ENCODE measurements at places on chromosomes 11 and 22.
A peak's percentile ranks its signal among the peaks of the same experiment; 100 is the strongest.

DNA sequence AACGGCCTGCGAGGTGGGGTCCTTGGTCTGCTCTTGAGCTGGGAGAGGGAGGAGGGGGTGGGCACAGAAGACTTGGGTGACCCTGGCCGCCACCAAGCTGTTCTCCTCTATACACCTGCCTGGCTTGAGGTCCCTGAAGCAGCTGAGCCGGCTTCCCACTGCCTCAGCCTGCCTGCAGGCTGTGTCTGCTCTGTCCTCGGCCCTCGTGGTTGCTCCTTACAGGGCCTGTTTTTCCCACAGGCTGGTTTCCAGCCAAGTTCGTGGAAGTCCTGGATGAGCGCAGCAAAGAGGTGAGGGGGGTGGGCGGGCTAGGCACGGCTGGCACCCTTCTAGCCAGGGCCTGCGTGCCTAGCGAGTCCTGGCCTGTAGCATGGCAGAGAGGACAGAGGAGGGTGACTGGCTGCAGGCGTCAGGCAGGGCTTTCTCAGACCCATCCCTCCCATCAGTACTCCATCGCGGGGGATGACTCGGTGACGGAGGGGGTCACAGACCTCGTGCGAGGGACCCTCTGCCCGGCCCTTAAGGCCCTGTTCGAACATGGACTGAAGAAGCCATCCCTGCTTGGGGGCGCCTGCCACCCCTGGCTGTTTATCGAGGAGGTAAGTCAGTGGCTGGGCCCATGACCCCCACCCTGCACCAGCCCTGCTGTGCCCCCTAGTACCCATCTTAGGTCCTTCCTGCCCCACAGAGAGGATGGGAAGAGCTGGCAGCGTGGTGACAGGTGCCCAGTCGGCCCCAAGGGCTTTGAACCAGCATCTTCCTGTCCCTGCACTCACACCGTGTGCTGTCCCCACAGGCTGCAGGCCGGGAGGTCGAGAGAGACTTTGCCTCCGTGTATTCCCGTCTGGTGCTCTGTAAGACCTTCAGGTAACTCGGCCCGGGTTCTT lies 37.7 kb downstream of the SGSM3 start:
- no peaks in the 10 kb centered on the region for H3K27me3 ChIP-seq
- no peak overlapping the region for H3K4me3 ChIP-seq
- peak; percentile 51 for DNase-seq
- no peak overlapping the region for H3K27ac ChIP-seq
- peaks cover 55% of the 10 kb centered on the region for H3K36me3 ChIP-seq

GRCh38 chr11:66316849-66317251 lies at the start of gene CD248:
Gene CD248, minus strand, starts transcription at chr11:66317044. Its CDS starts 17 bp downstream, at chr11:66317027.
- H3K4me1 ChIP-seq = peaks cover 6% of the 10 kb centered on the region
- H3K27ac ChIP-seq = peak within 1 kb of the TSS; percentile 2
- H3K36me3 ChIP-seq = no peaks in the 10 kb centered on the region
- H3K27me3 ChIP-seq = no peaks in the 10 kb centered on the region
- H3K4me3 ChIP-seq = no peak within 1 kb of the TSS

DNA sequence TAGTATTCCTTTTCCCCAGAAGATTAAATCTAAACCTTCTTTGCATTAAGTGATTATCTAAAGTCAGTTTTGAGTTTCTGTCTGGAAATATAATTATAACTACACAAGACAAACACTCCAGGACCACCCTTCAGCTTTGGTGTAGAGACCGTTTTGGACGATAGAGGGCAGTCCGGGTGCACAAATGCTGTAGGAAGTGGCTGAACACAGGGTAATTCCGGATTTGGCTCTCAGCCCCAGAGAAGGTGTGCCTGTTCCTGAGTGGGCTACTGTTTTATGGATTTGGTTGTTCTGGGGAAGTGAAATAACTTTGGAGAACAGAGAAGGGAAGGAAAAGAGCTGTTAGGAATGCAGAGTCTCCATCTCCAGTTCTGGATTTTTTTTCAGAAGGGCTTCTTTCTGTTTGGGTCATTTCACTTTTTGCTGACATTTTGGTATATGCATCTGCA lies 14.8 kb downstream of the EXT2 start:
- peaks cover 57% of the 10 kb centered on the region for H3K36me3 ChIP-seq
- no peaks in the 10 kb centered on the region for H3K27me3 ChIP-seq
- no peak overlapping the region for H3K27ac ChIP-seq
- no peak for DNase-seq
- H3K4me1 ChIP-seq = no peaks in the 10 kb centered on the region

GRCh38 chr11:119318240-119319135 lies 1.6 kb upstream of the MCAM start:
- H3K4me1 ChIP-seq = peaks cover 13% of the 10 kb centered on the region
- peak overlapping the region; percentile 57 for H3K27ac ChIP-seq
- DNase-seq = no peak
- no peak overlapping the region for H3K4me3 ChIP-seq
- H3K36me3 ChIP-seq = peaks cover 3% of the 10 kb centered on the region

DNA sequence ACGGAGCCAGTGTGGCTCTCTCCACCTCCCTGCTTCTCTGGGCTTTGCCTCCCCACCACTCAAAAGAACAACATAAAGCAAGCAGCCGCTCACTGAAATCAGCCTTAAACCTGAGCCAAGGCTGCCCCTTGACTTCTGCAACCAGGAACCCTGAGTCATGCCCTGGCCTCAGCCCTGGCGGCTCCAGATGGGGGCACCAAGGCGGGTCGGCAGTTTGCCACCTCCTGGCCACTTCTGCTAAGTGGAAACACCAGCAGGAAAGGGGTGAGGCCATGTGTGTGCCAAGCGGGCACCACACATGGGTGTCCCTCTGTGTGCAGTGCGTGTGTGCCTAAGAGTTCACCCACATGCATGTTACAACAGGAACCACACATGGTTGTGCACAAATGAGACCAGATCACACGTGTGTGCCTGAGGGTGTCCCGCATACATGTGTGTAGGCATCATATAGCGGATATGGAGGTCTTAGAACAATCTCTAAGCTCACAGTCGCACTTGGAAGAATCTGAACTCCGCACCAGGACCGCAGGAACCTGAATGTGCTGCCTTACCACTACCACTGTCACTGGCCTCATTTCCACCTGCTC lies 221.2 kb downstream of the MN1 start:
- no peak overlapping the region for H3K4me3 ChIP-seq
- H3K27me3 ChIP-seq = no peaks in the 10 kb centered on the region
- DNase-seq = no peak
- H3K4me1 ChIP-seq = peaks cover 4% of the 10 kb centered on the region
- no peak overlapping the region for H3K27ac ChIP-seq

DNA sequence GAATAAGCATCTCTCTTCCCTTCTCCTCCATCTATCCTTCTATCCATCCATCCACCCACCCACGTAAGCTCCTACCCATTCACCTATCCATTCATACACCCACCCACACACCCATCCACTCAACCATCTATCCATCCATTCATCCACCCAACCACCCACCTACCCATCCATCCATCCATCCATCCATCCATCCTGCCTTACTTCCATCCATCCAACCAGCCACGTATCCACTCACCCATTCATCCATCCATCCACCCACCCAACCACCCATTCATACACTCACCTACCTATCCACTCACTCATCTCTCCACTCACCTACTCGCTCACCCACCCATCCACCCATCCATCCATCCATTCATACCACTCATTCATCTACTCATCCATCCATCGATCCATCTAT lies 13.2 kb downstream of the TNNT3 start:
- H3K36me3 ChIP-seq = no peaks in the 10 kb centered on the region
- no peak overlapping the region for H3K4me3 ChIP-seq
- no peaks in the 10 kb centered on the region for H3K4me1 ChIP-seq
- no peak overlapping the region for H3K27ac ChIP-seq
- peak; percentile 5 for DNase-seq

- no peaks in the 10 kb centered on the region for H3K27me3 ChIP-seq
- no peak overlapping the region for H3K4me3 ChIP-seq
- H3K27ac ChIP-seq = no peak overlapping the region
- H3K4me1 ChIP-seq = no peaks in the 10 kb centered on the region
These were observed 15.4 kb downstream of the ASRGL1 start for GRCh38 chr11:62352355-62353336.

- H3K4me3 ChIP-seq = no peak overlapping the region
- no peaks in the 10 kb centered on the region for H3K27me3 ChIP-seq
- H3K4me1 ChIP-seq = peaks cover 7% of the 10 kb centered on the region
- DNase-seq = peak; percentile 8
These were observed 18.1 kb downstream of the DGCR2 start for GRCh38 chr22:19103880-19104821.
